ENCODE measurements at places on chromosomes 3 and 15.

DNA sequence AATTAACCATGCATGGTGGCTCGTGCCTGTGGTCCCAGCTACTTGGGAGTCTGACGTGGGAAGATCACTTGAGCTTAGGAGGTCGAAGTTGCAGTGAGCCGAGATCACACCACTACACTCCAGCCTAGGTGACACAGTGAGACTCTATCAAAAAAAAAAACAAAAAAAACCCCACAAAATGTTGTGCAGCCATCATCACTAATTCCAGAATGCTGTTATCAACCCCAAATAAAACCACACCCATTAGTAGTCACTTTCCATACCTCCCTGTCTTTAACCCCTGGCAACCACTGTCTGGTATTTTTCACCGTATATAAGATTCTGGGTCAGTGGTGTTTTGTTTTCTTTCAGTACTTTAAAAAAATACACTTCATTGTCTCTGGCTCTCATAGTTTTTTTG is 16.6 kb downstream of the HMCES start:
- no peak for DNase-seq

DNA sequence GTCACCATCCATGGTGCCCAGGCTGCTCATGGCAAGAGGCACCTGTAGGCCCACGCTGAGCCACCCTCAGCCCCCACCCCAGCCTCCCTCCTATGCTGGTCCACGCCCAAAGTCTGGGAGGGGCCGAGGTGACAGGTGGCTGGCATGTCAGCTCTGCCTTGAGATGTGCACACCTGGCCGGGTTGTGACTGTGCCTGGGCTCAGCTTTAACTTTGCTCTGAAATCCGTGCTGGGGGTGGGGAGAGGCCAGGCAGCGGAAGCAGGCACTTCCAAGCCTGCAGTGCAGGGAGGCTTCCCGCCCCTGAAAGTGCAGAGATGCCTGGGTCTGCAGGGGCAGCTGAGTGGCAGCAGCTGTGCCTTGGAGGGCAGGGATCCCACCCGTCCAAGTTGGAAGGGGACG is 1124.8 kb downstream of the SI start:
- no peak for DNase-seq

GRCh38 chr3:52052831-52053306 is 3.5 kb downstream of the DUSP7 start:
- peak; percentile 76 for DNase-seq

DNA sequence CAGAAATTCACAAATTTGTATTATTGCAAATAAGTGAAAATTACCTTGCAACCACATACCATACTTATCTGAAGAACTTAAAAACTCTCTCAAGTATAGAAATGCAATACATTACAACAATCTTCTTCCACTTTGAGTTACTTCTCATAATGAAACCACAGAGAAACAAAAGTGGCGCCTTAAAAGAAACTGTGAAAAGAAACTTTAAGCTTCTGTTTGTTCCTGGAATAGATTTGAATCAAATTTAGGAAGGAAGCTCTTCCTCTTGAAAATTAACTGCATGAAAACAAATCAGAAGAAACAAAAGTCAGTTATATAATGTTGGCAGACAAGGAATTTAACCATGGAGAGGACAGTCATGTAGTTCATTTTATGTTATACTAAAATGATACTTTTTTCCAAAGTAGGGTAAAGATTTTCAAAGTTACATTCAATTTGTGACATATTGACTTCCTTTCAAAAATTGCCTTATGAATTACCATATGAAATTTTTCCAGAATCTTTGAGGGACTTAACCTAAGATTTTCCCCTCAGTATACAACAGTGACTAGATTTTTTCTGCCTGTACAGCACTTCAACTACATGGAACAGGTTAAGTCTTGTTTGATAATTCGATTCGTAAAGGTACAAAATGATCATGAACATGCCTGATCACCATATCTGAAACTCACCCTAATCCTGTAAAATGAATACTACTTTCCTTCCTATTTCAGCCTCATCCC is 57.6 kb upstream of the TNFSF10 start:
- no peak for DNase-seq

DNA sequence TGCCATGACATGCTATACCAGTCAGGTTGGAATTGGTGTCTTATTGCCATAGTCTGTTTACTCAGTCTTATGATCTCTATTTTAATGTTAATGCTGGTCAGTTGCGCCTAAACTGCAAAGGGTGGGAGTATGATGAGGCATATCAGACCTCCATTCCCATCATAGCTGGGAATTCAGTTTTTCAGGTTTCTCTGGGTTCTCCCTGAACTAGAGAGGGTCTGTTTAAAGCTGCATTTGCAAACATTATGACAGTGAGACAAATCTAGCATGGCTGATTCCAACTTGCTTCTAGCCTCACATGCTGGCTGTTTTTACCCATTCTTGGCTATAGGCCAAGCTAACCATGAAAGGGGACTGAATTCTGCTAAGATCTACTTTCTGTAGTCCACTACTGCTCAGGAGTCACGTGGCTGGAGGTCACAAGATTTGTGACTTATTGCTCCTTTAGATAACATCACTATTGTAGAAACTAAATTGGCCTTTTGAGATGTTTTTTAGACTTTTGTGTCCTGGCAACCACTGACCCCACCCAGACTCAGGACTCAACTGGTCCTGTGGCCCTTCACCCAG is 96.5 kb downstream of the TGFBR2 start:
- no peak for DNase-seq

DNA sequence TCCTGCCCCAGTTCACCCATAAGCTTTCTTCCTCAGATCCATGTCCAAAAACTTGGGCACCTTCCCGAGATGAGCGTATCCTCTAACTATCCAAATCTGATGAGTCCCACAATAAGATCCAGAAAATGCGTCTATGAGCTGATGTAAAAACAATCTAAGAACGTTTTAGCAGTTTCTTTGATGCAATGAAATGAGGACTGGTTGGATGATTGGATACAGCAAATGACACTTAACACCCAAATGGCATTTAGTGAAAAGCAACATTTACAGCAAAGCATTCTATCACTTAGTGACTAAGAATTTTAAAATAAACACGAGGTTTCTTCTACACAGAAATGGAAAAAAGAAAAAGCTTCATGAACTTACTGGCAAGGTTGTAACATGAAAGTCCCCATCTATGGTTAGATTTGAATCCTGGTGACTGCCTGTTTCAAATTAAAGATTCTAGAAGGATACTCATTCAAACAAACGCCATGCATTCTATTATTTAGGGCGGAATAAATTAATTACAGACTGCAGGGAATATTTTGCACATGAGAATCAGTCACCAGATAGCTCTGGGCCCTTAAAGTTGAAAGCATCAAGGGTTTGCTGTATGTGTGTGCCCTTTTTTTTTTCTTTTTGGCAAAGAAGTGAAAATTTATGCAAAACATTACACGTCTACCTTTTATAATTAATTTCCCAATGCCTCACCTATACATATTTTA is 598.6 kb downstream of the FOXP1 start:
- DNase-seq: no peak

DNA sequence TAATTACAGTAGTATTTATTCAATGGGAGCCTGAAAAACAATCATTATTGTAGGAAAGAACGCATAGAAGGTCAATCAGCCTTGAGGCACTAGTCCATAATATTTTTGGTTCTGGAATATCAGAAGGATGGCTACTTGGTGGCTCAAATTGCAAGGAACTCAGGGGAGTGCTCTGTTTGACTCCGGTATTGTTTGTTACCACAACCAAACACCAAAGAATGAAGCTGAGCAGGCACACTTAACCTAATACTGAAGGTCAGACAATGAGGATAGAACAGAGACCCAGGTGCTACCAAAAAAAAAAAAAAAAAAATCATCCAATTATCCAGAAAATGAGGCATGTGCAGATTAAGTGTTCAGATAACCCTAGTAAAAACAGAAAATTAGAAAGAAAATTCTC is 11.1 kb upstream of the SATB1 start:
- no peak for DNase-seq

- DNase-seq: no peak
Observed at GRCh38 chr3:42488687-42489086, 13.8 kb upstream of the VIPR1 start.

DNA sequence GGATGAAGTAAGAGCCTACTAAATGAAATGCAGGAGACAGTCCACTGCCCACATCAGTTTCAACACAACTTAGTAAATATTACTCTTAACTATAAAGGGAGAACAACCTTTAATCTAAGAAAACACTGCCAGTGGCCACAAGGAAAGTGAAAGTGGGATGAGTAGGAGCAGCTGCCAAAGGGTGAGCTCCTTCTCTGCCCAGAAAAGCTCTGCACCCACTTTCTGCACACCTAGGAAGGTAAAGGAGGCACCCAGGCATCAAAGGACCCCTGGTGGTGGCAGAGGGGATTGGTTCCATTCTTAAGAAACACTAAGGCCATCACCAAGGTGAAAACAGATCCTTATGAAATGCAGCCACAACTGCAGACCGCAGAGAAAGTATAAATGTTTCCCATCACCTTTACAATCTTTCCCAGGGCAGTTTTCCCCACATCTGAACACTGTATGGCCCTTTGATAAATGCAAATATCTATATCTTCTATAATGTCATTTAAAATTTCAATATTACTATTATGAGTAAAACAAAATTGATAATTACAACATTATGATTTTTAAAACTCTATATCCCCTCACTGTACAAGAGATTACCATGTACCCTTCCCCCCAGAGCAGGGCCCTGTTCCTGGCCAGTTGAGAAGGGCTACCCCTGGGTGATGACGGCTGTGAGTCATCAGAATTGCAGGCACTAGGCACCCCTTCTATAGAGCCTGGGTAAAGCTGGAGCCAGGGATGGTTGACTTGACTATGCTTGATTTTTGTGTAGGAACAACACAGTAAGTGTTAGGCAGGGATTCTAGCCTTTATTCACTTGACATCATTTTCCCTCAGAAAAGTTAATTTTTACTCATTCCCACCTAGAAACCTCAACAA is 92.0 kb downstream of the SNRK start:
- DNase-seq: no peak

- DNase-seq: no peak
Observed at GRCh38 chr3:71444028-71444860, 139.3 kb downstream of the FOXP1 start.

GRCh38 chr3:17232442-17232841 is 347.7 kb downstream of the PLCL2 start:
- DNase-seq: no peak

DNA sequence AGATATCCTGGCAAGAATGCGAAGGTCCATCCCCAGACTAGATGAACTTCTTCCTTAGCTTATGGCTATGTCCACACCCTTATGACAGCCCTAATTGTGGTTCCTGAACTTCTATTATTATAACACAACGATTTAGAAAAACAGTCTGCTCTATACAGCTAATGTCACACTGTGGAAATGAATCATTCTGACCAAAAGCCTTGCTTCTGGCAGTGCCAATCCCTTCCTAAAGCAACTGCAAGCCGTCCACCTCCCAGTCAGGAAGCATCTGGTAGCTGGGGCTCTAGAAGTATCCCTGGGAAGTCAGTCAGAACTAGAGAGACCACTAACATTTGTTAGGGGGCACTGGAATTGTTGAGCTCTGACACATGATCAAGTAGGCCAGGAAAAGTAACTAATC is 45.0 kb downstream of the MYO5A start:
- DNase-seq: no peak
